ENCODE measurements at places on chromosomes 11 and 22. TPM values are rescaled to one million over a fixed set of nuclear protein-coding genes. Genes with fewer than 3 reads are reported as not detected.

Gene CST6
- 1.6 TPM for total RNA-seq

Gene NRIP3
- total RNA-seq = 7.8 TPM

Gene IL10RA
- 0.31 TPM for total RNA-seq

Gene MUC2
- total RNA-seq = not detected

Gene ACRV1
- total RNA-seq = not detected

GRCh38 chr11:123410218-123410549 lies 19.9 kb upstream of the GRAMD1B start:
- no peak for DNase-seq

- DNase-seq = no peak
Observed at GRCh38 chr11:134764966-134765365, 352.9 kb upstream of the B3GAT1 start.

- no peak for DNase-seq
Observed at GRCh38 chr11:11993839-11994238, 14.6 kb downstream of the DKK3 start.

- DNase-seq = no peak
Observed at GRCh38 chr11:73277467-73277866, 5.3 kb downstream of the P2RY6 start.
